ENCODE measurements at places on chromosomes 12 and 14.

- DNase-seq = no peak
Measured at GRCh38 chr12:65125247-65125646, 4.1 kb upstream of the WIF1 start.

DNA sequence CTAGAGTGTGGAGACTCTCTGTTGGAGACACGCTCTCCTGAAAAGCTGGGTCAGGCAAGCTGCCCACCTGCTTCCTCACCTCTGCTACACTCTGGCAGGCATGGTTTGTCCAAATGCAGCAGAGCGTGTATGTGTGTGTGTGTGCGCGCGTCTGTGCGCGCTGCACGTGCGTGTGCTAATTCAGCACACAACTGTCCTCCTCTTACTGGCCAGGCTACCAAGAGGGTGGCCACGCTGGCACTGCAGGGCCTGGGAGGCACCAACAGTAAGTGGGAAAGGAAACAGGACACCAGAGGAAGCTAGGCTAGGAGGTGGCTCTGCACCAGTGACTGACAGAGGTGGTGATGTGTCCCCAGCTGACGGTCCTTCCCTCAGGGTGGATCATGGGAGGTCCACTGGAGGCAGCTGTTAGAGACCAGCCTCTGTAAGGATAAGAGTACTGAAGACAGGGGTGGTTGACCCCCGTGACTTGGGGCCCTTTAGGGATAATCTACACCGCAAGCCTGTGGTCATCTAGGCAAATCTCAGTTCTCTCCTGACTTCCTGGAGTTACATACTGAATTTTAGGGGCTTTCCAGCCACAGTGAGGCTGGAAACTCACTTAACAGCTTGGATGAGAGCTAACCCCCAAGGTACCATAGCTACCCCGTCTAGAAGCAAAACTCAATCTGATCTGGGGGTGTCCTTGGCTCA is 15.6 kb upstream of the TFCP2 start:
- DNase-seq = no peak

DNA sequence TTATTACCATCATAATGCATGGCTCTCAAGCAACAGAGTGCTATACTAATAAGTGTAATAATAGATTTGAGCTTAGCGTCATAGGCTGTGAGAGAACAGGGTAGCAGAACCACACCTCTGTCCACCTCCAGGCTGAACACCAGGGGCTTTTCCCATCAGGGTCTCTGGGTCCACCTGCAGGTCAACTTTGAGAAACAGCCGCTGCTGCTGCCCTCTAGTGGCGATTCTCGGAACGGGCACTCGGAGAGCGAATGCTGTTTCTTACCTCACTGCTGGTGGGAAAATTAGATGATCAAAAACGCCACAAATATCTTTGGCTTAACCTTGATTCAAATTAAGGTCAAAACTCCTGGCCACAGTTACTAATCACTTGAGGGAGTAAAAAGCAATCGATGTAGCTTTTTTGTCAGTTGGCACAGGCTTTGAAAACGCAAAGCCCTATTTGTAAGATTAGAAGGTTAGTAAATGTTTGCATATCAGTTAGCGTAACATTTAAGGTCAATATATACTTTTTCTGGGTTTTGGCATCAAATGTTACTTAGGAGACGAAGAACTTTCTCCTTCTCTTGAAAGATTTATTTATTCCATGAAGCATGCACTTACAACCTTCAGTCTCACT is 127.9 kb upstream of the TMEM132D start:
- peak; percentile 6 for DNase-seq

GRCh38 chr14:48704639-48705038 is 881.5 kb downstream of the RPS29 start:
- no peak for DNase-seq

GRCh38 chr12:76178452-76178851 is 94.0 kb upstream of the NAP1L1 start:
- no peak for DNase-seq

- no peak for DNase-seq
Measured at GRCh38 chr12:48280572-48280971, 70.1 kb downstream of the ZNF641 start.

GRCh38 chr12:10154145-10154496 is 17.8 kb downstream of the OLR1 start:
- DNase-seq = no peak

GRCh38 chr12:52708010-52708409 is 4.7 kb upstream of the KRT77 start:
- DNase-seq = no peak

GRCh38 chr14:102078831-102079699 is 7.8 kb downstream of the HSP90AA1 start:
- DNase-seq = no peak

- no peak for DNase-seq
Measured at GRCh38 chr14:77710364-77710763, 2.5 kb downstream of the SLIRP start.

GRCh38 chr12:12839873-12840579 is 26.9 kb downstream of the DDX47 start:
- DNase-seq = peak; percentile 95

GRCh38 chr12:53252349-53252916 is 15.7 kb upstream of the ESPL1 start:
- DNase-seq = no peak

DNA sequence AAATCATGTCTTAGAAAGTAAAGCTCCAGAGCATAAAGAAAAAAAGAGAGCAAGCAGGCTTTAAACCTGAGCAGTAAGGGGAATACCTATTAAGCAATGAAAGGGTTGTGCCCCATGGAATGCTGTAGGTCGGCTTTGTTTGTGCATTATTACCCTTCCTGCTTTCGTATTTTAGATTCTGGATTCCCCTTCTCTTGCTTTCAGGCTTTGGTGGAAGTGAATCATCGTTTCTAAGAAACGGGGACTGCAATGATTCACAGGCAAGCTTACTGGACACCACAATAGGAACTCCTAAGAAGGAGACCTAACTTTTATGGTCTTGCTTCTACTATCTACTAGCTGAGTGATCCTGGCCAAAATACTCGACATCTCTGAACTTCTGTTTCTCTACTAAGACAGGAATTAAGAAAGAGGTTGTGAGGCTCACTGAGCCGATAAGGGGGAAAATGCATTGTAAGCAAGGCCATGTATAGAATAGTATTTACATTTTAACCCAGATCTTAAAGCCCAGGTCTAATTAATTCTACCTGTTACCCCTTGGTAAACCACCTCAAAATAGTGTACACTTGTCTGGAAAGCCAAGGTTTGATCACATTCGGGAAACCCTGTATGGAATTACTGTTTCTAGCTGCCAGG is 1.2 kb upstream of the BMAL2 start:
- peak; percentile 90 for DNase-seq

GRCh38 chr14:24418492-24418873 is 11.0 kb downstream of the CBLN3 start:
- no peak for DNase-seq

DNA sequence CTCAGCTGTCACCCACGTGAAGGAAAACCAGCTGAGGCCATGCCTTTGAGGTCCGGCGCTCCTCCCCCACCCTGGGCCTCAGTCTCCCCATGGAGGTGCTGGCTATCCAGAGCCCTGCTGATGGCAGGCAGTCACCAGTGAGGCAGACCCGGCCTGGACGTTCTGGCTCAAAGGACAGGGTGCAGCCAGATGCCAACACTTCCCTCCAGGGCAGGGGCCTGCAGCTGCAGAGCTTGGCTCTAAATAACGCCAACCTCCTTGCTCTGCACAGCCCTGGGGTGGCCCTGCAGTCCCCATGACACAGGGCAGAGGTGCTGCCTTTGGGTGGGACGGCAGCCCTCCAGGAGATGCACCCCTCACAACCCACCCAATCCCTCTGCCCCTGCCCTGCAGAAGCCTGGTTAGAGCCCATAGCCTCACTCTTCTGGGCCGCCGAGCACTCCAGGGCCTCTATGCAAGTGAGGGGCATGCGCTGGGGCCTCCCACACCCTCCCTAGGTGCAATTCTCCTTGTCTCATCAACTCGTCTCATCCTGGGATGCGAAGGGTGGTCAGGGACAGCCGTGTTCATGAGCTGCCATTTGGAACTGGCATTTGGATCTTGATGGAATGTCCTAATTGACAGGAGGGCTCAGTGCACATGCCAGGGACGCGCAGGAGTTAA is 30.4 kb downstream of the CCDC85C start:
- DNase-seq = no peak

DNA sequence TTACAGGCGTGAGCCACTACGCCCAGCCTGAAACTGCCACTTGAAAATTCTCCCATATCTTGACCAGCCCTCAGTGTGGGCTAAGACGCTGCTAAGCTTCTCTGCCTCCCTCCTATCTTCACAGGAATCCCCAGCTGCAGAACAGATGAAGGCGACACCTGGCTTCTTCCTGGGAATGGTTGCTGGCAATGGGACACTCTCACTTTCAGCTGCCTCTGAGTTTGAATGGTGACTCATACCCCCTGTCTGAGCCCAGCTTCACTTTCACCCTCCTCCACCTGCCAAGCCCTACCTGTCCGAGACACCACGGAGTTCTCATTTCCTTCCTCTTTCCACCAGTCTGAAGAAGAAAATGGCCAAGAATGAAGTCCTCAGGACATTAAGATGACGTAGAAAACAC is 18.3 kb upstream of the VASH1 start:
- DNase-seq = no peak

DNA sequence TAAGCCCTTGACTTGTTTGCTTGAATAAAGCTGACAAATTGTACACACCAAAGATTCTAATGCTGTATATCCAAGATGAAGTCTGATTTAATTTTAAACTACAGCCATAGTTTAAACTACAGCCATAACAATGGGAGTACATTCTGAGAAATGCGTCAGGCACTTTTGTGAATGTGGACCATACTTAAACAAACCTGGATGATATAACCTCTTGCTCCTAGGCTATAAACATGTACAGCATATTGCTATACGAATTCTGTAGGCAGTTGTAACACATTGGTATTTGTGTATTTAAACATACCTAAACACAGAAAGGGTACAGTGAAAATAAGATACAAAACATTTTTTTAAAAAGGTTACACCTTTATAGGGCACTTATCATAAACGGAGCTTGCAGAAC is 59.4 kb upstream of the KCNMB4 start:
- no peak for DNase-seq

DNA sequence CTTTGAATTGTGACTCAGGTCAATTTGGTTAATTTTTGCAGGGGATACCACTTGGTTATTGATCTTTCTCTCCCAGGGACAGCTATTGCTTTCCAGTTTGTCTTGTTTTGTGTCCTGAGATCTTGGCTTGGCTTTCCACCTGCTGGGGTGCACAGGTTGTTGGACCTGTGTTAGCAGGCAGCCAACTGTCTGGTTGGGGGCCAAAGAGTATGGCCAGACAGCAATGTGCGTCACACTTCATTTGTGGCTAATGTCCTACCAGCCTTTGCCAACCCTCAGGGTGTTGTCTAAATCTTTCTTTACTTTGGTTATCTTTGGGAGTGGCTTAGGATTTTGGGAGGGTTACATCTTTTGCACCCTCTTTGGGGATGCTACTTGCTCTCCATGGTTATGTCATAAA is 494.9 kb upstream of the ATP2B1 start:
- no peak for DNase-seq

DNA sequence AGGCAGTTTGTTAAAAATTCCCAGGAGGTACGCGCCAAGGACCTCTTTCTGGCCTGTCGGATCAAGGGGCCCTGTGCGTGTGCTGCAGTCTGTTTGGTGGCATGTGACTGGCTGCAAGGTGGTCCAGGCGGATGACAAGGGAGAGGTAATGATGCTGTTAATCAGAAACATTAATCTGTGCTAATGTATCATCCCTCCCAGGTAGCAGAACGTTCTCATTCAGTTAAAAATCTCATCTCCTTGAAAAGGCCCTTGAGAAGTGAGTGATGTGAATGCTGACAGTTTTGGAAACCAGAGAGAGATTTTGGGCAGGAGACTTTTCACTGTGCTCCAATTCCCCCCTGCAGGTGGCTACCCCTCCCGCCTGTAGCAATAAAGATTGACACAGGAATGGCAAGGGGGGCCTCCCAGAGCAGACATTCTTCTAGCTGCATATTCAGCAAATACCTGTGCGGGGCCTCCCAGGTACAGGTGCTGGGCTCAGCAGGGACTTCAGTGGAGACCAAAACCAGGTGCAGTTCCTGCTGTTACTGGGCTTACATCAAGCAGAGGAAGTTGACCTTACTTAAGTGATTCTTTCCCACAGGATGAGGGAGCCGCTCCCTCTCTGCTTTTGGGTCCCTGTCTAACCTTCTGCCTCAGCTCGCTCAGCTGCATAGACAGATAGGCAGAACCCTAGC is 364.8 kb downstream of the CACNA1C start:
- DNase-seq = no peak

DNA sequence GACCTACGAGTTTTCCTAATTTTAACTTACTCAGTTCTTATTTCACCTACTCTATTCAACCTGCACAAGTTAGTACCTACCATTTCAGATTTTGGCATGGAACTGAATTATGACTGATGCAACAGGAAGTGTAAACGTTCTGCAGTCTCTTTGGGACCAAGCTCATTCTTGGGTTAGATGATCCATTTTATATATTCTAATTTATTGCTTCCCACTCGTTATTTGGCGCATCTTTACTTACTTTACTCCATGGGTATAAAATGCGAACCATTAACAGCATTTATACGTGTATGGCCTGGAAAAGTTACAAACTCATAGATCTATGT is 1.0 kb upstream of the EML1 start:
- DNase-seq = no peak

GRCh38 chr12:9980126-9980525 is 8.9 kb downstream of the CLEC12A start:
- no peak for DNase-seq

- no peak for DNase-seq
Measured at GRCh38 chr14:70619708-70620107, 19.3 kb upstream of the MED6 start.

Measured in foreskin fibroblast (primary cell).